ENCODE measurements at places on chromosomes 5 and 9.

GRCh38 chr9:1005043-1005667 lies 28.7 kb downstream of the DMRT3 start:
- peak; percentile 37 for DNase-seq

DNA sequence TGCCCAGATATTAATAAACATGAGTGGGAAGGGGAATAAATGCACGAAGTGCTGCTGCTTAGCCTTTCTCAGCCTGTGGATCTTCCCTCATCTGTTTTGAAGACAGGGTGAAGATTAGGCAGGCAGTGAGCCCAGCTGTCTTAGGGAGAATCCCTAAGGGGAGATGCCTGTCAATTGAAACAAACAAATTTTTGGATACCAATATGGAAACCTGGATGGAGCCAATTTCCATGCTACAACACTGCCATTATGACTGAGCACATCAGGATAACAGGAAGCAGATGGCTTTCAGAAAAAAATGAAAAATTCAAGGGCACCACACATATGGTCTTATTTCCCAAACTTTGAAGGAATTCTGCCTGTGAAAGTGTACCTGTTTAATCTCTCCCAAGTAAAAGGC lies 80.3 kb downstream of the HMHB1 start:
- no peak for DNase-seq

- no peak for DNase-seq
Measured at GRCh38 chr5:163976696-163977095, 471.3 kb downstream of the MAT2B start.

GRCh38 chr5:171614511-171614910 lies 171.1 kb upstream of the SMIM23 start:
- no peak for DNase-seq

GRCh38 chr9:89792189-89793123 lies 187.6 kb downstream of the GADD45G start:
- no peak for DNase-seq

- DNase-seq, result peak; percentile 38
Measured at GRCh38 chr9:77647267-77648233, 572 bp downstream of the GNA14 start.

DNA sequence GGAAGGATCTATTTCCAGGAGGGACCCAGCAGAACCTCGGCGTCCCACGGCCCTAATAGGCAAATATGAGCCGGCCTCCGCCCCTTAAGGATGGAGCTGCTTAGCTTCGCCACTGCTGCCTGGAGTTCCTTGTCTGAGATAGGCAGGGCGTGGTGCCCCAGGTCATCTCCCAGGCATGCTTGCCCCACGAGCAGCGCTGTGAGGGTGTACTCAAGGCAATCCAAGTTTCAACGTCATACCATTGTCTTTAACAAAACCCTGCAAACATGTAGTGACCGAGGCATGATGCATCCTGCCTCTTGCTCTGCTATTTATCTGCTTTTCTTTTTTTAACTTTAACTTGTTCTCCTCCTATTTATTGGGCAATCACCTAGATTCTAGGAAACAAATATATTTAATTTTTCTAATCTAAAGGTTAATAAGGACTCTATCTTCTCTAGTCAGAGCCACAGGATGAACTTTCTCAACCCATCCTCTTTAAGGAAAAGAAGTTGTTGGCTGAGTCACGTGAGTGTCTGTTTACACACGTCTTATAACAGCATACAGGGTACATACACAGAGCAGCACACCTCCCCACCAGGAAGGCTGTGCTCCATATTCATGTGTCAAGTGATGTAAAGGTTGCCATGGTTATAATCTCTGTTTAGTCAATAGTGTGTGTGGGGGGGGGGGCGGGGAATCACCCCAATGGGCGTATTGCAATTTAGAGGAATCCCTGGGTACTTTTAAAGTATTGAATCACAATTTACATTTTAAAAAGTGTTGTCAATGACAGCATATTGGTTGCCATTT lies 27.3 kb upstream of the ZSWIM6 start:
- no peak for DNase-seq

- DNase-seq, result no peak
Measured at GRCh38 chr5:124061663-124062062, 549.7 kb downstream of the CSNK1G3 start.

DNA sequence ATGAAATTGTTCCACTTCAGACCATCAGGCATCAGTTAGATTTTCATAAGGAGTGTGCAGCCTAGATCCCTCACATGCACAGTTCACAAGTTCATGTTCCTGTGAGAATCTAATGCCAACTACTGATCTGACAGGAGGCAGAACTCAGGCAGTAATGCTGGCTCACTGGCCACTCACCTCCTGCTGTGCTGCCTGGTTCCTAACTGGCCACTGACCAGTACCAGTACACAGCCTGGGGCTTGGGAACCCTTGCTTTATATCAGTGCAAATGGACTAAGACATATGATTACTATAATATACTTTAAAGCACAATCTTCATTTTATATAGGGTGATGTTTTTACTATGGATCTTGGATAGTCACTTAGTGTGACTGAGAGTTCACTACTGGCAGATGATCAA lies 259.2 kb downstream of the SLCO4C1 start:
- DNase-seq, result no peak

DNA sequence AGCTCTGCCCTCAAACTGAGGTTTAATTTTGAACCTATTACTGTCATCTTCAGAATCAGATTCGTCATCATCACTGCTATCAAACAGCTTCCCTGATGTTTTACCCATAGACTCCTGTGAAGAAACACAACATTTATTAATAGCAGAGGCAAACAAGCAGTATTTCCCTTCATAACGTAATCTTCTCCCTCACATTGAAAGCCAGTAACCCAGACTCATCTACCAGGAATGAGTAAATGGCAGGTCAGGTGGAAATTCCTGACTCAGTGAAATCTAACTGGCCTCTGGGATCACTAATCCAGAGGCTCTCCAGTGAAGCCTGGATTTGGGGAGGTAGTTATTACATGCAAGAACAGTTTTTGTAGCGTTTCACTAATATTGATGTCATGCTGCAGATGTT lies 14.6 kb downstream of the NOL8 start:
- no peak for DNase-seq

DNA sequence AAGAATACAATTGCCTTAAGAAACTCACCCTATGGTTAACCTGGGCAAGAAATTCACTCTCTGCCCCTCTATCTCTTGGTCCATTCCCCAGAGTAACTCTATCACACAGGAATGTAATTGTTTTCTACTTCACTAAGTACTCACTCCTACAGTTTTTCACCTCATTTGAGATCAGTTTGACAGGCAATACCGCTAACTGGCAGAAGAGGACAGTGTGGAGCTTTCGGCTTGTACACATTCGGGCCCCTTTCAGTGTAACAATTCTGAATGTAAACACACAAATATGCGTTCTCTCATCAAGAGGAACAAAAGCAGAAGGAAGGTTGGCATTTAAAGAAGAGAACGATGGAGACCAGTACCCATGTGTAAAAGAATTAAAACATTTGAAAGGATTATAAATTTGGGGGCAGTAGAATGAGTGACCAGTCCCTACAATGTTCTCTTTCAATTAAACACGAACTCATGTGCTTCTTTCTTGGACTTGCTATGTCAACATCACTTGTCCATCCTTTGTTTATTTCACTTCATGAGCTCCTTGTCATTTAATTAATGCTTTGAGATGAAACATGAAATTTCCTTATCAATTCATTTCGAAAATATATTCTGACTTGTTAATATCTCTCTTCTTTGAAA lies 188.5 kb upstream of the GRAMD2B start:
- DNase-seq, result no peak

DNA sequence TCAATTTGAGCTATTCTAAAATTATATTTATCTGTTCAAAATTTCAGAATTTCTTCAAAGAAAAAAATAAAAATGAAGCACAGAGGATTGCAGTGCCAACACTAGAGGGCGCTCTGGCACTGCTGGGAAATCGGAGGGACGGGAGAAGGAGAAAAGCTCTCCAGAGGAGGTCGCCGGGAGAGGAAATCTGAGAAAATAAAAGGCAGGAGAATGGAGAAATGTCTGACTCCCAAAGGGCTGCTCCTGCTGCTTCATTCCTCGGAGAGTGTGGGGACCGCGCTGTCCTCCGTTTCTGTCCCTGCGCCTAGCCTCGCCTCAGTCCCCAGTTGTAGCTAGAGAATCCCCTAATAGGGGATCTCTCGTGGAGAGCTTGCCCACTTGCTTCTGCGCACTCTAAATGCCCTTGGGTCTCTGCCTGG lies 40.0 kb upstream of the ARSB start:
- DNase-seq, result peak; percentile 34

DNA sequence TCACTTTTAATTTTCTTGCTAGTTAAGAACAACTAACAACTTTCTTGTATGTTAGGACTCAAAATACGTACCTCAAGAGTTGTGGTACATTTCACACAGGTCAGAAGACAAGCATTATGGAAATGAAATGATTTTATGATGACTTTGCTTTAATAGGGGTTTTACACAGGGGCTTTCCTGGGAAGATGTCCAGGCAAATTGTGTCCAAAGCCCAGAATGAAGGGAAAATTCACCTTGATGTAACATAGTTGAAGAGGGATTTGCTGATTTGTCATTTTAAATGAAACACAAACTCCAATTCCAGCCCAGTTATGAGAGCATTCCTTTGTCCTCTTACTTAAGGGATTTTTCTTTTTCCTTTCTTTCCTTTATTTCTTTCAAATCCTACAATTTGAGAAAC lies 89.2 kb downstream of the ARL15 start:
- DNase-seq, result no peak

- no peak for DNase-seq
Measured at GRCh38 chr5:53962306-53962705, 348.1 kb downstream of the ARL15 start.

GRCh38 chr9:91734371-91734981 lies 215.6 kb downstream of the ROR2 start:
- DNase-seq, result peak; percentile 69

GRCh38 chr9:18985464-18985951 lies 47.5 kb downstream of the SAXO1 start:
- no peak for DNase-seq
